H9 (cell line): ENCODE measurements at places on chromosomes 6 and 20. TPM values are rescaled to one million over a fixed set of nuclear protein-coding genes. Genes with fewer than 3 reads are reported as not detected.

GRCh38 chr6:141540207-141540606 is 592.5 kb upstream of the GJE1 start:
- DNase-seq, result no peak
- no peak overlapping the region for H3K4me3 ChIP-seq
- H3K27ac ChIP-seq, result no peak overlapping the region
- H3K27me3 ChIP-seq, result no peaks in the 10 kb centered on the region
- no peaks in the 10 kb centered on the region for H3K4me1 ChIP-seq

Gene FGD2
- 0.09 and 0.13 TPM in 2 replicates for total RNA-seq

DNA sequence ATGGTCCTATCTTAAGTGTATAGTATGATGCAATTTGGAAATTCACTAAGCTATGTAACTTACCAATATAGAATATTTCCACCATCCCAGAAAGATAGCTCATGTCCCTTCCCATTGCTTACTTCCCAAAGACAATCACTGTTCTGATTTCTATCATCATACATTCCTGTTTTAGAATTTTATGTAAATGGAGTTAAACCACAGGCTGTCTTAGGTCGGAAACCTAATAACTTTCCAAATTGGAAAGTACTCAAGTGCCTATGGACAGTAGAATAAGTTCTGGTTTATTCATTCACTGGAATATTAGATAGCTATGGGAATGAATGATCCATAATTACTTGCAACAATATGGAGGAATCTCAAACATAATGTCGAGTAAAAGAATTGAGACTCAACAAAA is 20.1 kb downstream of the ENPP3 start:
- H3K4me3 ChIP-seq, result no peak overlapping the region
- no peaks in the 10 kb centered on the region for H3K36me3 ChIP-seq
- H3K4me1 ChIP-seq, result no peaks in the 10 kb centered on the region; the same call in 1 of the 2 replicates
- no peak for DNase-seq
- no peaks in the 10 kb centered on the region for H3K27me3 ChIP-seq

Gene NT5DC1
- total RNA-seq, result 54.2 and 64.9 TPM in 2 replicates

Gene HCRTR2
- not detected in 2 replicates for total RNA-seq

GRCh38 chr6:132715204-132715603 is 1.3 kb upstream of the VNN1 start:
- H3K27ac ChIP-seq, result no peak overlapping the region
- H3K27me3 ChIP-seq, result no peaks in the 10 kb centered on the region
- no peak overlapping the region for H3K4me3 ChIP-seq
- no peaks in the 10 kb centered on the region for H3K4me1 ChIP-seq

- no peak overlapping the region for H3K27ac ChIP-seq
- no peaks in the 10 kb centered on the region for H3K4me1 ChIP-seq
- no peak overlapping the region for H3K4me3 ChIP-seq
- H3K36me3 ChIP-seq, result no peaks in the 10 kb centered on the region
- no peaks in the 10 kb centered on the region for H3K27me3 ChIP-seq
These were observed 190.7 kb upstream of the VGLL2 start for GRCh38 chr6:117074672-117075071.

DNA sequence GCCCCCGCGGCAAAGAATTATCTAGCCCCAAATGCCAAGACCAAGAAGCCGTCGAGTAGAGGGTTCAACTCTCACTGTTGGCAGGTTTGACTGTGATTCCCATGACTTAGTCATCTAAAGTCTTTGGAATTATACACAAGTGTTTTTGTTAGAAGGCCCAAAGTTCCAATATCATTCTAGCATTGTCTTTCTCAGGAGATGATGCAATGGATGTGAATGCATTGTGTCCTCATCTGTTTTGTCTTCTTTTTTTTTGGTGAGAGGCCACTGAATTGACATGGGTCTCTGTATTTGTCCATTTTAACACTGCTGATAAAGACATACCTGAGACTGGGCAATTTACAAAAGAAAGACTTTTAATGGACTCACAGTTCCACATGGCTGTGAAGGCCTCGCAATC is 290.5 kb upstream of the ZFP64 start:
- H3K27ac ChIP-seq, result no peak overlapping the region
- H3K4me3 ChIP-seq, result no peak overlapping the region
- no peak for DNase-seq
- no peaks in the 10 kb centered on the region for H3K4me1 ChIP-seq
- no peaks in the 10 kb centered on the region for H3K27me3 ChIP-seq

- no peak overlapping the region for H3K4me3 ChIP-seq
- DNase-seq, result no peak
- no peaks in the 10 kb centered on the region for H3K27me3 ChIP-seq
- H3K27ac ChIP-seq, result no peak overlapping the region
These were observed 138.5 kb upstream of the AKAP12 start for GRCh38 chr6:151101161-151101815.

Gene GMEB2
- 14.3 and 14.8 TPM in 2 replicates for total RNA-seq

Gene DSE
- total RNA-seq, result 41.5 and 45.6 TPM in 2 replicates

- H3K36me3 ChIP-seq, result no peaks in the 10 kb centered on the region
- no peak overlapping the region for H3K27ac ChIP-seq
- no peaks in the 10 kb centered on the region for H3K27me3 ChIP-seq
- H3K4me1 ChIP-seq, result no peaks in the 10 kb centered on the region
- DNase-seq, result no peak
- no peak overlapping the region for H3K4me3 ChIP-seq
These were observed 41.8 kb upstream of the DOK5 start for GRCh38 chr20:54433636-54434035.

Gene C20orf204
- total RNA-seq, result 1.3 and 2.2 TPM in 2 replicates

Gene TFAP2D
- not detected in 2 replicates for total RNA-seq

Gene LRRC73
- total RNA-seq, result 0.26 and 0.55 TPM in 2 replicates

DNA sequence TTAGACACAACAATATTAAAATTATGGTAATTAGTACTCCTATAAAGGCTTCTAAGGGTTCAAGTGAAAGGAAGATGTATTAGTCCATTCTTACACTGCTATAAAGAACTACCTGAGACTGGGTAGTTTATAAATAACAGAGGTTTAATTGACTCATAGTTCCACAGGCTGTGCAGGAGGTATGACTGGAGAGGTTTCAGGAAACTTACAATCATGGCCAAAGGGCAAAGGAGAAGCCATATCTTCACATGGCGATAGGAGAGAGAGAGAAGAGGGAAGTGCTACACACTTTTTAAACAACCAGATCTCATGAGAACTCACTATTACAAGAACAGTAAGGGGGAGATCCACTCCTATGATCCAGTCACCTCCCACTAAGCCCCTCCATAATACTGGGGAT is 52.9 kb downstream of the TINAG start:
- H3K4me1 ChIP-seq, result no peaks in the 10 kb centered on the region
- no peak for DNase-seq
- H3K27me3 ChIP-seq, result no peaks in the 10 kb centered on the region
- no peaks in the 10 kb centered on the region for H3K36me3 ChIP-seq
- no peak overlapping the region for H3K4me3 ChIP-seq

- no peaks in the 10 kb centered on the region for H3K36me3 ChIP-seq
- 0 out of 2 replicates have a peak, but pooled peaks cover 3% of the 10 kb centered on the region for H3K4me1 ChIP-seq
- H3K27me3 ChIP-seq, result no peaks in the 10 kb centered on the region
These were observed 9.0 kb upstream of the SCML4 start for GRCh38 chr6:107833136-107833535.

Gene AP5S1
- total RNA-seq, result 3.9 and 4.1 TPM in 2 replicates

DNA sequence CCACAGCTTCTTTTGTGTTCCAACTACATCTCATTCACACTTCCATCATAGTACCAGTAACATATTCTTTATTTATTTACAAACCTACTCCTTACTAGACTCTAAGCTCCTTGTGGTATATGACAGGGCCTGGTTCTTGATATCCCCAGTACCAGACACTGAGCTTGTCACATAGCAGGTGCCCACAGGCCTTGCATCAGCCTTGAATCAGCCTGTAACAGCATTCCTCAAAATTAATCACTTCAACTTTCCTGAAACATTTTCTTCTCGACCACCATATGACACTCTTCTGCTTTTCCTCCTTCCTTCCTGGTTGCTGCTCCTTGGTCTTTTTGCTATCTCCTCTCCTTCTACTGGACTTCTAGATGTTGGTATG is 24.7 kb upstream of the SRPK1 start:
- H3K27ac ChIP-seq, result no peak overlapping the region
- DNase-seq, result no peak
- H3K27me3 ChIP-seq, result no peaks in the 10 kb centered on the region
- no peaks in the 10 kb centered on the region for H3K4me1 ChIP-seq
- peaks cover 9% of the 10 kb centered on the region for H3K36me3 ChIP-seq
- H3K4me3 ChIP-seq, result no peak overlapping the region

GRCh38 chr6:44078827-44079671 is 48.2 kb downstream of the MRPL14 start:
- no peaks in the 10 kb centered on the region for H3K27me3 ChIP-seq
- H3K4me3 ChIP-seq, result no peak overlapping the region
- H3K36me3 ChIP-seq, result no peaks in the 10 kb centered on the region

Gene BNIP5
- not detected in 2 replicates for total RNA-seq

Gene CNR1
- total RNA-seq, result 0.55 and 0.72 TPM in 2 replicates

DNA sequence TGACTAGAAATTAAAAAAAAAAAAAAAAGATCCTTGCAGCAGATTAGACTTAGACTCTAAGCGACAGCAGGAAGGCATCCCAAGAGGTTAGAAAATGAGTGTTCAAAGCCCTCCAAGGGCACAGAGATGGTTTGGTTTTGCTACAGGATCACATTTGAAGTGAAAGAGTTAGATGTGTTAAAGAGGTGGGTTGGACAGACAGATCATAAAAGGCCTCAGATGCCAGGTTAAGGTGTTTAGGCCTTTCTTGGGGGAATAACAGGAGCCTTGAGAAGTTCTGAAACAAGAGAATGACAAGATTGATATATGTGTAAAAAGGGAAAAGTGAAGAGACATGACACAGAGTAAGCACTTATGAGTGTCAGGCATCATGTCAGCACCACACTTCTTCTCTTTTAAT is 107.5 kb downstream of the FYN start:
- no peak for DNase-seq
- no peaks in the 10 kb centered on the region for H3K27me3 ChIP-seq
- H3K4me1 ChIP-seq, result peaks cover 14% of the 10 kb centered on the region; the same call in 1 of the 2 replicates
- no peak overlapping the region for H3K4me3 ChIP-seq

- no peak overlapping the region for H3K27ac ChIP-seq
- no peaks in the 10 kb centered on the region for H3K27me3 ChIP-seq
- H3K4me3 ChIP-seq, result no peak overlapping the region
- no peaks in the 10 kb centered on the region for H3K4me1 ChIP-seq
These were observed 126.4 kb downstream of the OPRM1 start for GRCh38 chr6:154165478-154165877.

- no peak overlapping the region for H3K4me3 ChIP-seq
- no peaks in the 10 kb centered on the region for H3K36me3 ChIP-seq
- no peaks in the 10 kb centered on the region for H3K4me1 ChIP-seq
- H3K27me3 ChIP-seq, result no peaks in the 10 kb centered on the region; the same call in 1 of the 2 replicates
- no peak overlapping the region for H3K27ac ChIP-seq
These were observed 118.9 kb upstream of the NXT1 start for GRCh38 chr20:23231561-23232218.

DNA sequence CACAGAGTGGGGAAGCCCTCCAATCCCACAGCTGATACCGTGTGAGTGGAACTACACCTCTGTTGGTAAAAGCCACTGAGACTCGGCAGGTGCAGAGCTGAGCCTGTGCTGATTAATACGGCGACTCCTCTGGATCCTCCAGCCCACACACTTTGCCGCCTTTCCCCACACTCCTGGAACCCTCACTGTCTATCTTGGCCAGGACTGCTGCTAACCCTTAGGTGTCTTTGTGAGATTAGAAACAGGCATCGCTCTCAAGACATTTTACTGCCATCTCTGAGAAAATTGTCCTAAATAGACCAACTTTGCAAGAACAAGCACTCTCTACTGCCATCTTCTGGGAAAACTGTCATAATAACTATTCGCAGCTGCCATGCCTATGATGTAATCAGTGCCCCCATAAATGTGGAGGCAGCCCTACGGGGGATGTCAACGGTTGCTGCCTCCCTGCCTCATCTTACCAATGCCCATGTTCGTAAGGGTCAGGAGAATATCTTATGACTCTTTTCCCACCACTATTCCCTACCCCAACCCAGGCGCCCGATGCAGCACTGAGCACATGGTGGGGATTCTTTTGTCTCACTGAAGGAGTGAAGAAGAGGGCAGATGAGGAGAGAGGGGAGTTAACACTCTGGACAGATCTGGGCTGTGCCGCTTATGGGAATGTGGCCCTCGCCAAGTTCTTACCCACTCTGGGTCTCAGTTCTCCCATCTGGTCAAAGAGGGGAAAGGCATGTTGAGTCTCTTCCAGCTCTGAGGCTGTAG is 26.1 kb upstream of the KCNB1 start:
- no peak overlapping the region for H3K4me3 ChIP-seq
- no peaks in the 10 kb centered on the region for H3K27me3 ChIP-seq
- peak; percentile 39 for DNase-seq
- H3K27ac ChIP-seq, result no peak overlapping the region
- no peaks in the 10 kb centered on the region for H3K4me1 ChIP-seq
- H3K36me3 ChIP-seq, result peaks cover 13% of the 10 kb centered on the region

Gene NUS1
- total RNA-seq, result 55.8 and 56.9 TPM in 2 replicates

DNA sequence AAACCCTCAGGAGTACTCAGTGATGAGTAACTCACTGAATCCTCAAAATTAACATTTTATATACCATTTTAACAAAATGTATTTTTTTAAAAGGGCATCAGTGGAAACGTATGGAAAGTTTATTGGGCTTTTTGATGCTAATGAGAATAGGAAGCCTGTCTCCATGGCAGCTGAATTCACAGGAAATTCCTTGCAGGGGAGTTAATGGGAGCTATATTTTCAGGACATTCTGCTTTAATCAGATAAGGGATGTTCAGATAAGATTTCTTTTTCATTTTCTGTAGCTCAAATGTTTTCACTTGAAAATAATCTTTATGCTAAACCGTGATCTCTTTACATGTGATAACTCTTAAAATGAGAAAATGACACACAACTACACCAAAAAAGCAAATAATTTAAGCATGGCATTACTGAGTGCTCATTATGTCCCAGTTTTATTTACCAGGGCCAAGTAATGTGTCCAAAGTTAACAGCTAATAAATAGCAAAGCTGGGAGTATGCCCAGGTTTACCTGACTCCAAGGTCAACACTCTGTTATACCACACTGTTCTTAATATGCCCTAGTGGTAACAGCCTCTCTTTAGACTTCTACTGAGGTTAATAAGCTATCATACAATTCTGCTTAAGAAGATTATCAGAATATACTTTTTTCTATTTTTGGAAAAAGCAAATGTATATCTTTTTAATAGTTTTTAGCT is 348.1 kb downstream of the GRIK2 start:
- no peak overlapping the region for H3K27ac ChIP-seq
- peaks cover 12% of the 10 kb centered on the region for H3K36me3 ChIP-seq
- peaks cover 7% of the 10 kb centered on the region for H3K4me1 ChIP-seq
- no peak for DNase-seq
- no peak overlapping the region for H3K4me3 ChIP-seq

Gene RIMS1
- 0.83 and 1.2 TPM in 2 replicates for total RNA-seq

DNA sequence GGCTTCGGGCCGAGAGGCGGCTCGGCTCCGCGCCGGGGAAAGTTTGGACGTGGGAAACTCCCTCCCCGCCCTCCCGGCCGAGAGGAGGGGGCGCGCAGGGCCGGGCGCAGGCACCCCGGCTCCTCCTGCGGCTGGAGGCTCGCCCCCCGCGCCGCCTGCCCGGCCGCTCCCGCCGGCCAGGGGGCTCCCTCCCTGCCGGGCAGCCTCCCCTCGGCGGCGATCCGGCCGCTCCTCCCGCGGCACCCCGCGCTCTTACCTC is 370 bp downstream of the CDH22 start:
- H3K4me3 ChIP-seq, result no peak overlapping the region
- no peak for DNase-seq
- H3K27ac ChIP-seq, result no peak overlapping the region
- H3K27me3 ChIP-seq, result peaks cover 42% of the 10 kb centered on the region; the same call in 1 of the 2 replicates
